ENCODE measurements at places on chromosomes 2 and 18. TPM values are rescaled to one million over a fixed set of nuclear protein-coding genes. Genes with fewer than 3 reads are reported as not detected.

The YPEL5 gene
- total RNA-seq = 15.4 TPM

GRCh38 chr2:61057562-61057961 lies 8.1 kb upstream of the SANBR start:
- no peak for DNase-seq

GRCh38 chr2:231554748-231555545 lies 24.7 kb upstream of the NMUR1 start:
- no peak for DNase-seq

GRCh38 chr18:23284629-23285028 lies 149.3 kb downstream of the CABLES1 start:
- DNase-seq = no peak

GRCh38 chr2:240567872-240568677 lies at the start of gene RNPEPL1:
Gene RNPEPL1, plus strand, starts transcription at chr2:240568484. Its CDS starts 103 bp downstream, at chr2:240568587.
- peak; percentile 45 for DNase-seq

GRCh38 chr2:61456070-61456745 lies 14.7 kb downstream of the USP34 start:
- no peak for DNase-seq

The SMCHD1 gene
- 60.7 TPM for total RNA-seq

DNA sequence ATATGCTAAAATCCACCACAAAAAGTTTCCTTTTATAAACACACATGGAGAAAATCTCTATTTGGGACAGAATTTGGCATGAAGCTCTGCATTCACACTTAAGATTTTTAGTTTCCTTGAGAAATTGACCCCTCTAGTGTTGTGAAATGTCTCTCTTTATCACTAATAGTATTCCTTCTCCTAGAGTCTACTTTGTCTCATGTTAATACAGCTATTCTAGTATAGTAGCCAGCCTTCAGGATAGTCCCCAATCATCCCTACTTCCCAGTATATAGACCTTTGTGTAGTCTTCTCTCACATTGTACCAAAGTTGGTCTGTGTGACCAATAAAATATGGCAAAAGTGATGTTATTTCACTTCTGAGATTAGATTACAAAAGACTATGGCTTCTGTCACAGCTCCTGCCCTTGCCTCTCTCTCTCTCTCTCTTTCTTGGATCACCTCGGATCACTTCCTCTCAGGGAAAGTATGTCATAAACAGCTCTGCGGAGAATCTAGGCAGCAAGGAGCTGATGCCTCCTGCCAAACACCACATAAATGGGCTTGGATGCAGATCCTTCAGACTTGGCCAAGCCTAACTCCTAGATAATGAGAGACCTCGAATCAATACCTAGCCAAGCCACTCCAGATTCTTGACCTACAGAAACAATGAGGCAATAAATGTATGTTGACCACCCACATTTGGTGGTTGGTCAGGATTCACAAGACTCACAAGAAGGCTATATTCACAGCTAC lies 59.7 kb upstream of the NABP1 start:
- no peak for DNase-seq

DNA sequence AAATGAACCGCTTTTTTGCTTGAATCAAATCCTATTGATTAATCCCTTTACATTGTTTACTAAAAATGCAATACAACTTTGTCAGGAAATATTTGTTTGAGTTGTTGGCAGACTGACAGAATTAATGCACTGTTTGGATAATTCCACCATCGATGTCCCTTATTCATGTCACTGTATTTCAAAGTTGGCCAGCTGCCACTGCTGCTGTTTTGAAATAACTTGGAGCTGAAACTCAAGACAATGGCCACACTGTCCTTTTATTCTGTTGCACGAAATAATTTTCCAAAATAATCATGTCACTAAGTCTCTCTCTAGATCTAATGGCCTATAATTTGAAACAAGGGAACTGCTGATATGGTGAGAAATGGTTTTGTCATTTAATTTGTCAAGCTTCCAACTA lies 55.2 kb upstream of the PAX3 start:
- DNase-seq = no peak

DNA sequence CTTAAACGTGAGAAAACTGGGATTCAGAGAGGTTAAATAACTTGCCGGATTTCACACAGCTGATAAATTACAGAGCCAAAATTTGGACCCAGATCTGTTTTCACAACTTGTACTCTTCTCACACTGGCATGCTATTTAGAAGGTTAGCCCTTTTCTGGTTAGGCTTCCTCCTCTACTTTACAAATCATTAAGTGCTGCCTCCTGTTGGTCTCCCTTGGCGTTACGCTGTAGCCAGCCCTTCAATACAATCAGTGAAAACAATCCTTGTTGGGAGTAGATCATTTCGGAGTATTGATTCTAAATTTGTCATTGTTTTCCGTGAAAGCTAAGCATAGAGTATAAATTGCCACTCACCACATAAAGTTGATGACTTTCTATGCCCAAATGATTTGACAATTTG lies 153.5 kb downstream of the ARHGAP15 start:
- peak; percentile 9 for DNase-seq

The PSMA8 gene
- total RNA-seq = 0.87 TPM

GRCh38 chr18:8519102-8519501 lies 90.1 kb upstream of the RAB12 start:
- no peak for DNase-seq

The REG3A gene
- total RNA-seq = not detected

DNA sequence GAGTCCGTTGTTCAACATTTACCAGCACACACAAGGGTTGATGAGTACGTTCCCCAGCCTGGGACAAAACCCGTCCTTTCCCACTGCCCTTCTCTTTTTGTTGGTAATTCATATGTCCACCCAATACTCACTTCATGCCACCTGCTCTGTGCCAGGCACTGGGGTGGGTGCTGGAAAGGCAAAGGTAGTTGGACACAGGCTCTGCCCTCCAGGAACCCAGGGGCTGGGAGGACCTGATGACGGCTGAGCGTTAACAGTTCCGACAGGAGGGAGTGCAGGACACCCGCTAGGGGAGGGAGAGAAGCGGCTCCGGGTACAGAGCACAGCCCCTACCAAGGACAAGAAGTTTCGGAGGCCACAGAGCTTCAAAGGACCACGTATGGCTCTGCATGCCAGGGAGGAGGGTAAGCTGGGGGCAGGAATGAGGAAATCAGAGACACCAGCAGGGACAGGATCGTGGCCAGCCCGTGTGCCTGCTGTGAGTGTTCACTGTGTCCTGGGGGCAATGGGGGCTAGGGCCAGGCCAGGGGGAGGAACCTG lies 134.1 kb upstream of the GPC1 start:
- no peak for DNase-seq

GRCh38 chr2:53508667-53509066 lies 258.9 kb upstream of the CHAC2 start:
- DNase-seq = no peak

The CD207 gene
- total RNA-seq = not detected

DNA sequence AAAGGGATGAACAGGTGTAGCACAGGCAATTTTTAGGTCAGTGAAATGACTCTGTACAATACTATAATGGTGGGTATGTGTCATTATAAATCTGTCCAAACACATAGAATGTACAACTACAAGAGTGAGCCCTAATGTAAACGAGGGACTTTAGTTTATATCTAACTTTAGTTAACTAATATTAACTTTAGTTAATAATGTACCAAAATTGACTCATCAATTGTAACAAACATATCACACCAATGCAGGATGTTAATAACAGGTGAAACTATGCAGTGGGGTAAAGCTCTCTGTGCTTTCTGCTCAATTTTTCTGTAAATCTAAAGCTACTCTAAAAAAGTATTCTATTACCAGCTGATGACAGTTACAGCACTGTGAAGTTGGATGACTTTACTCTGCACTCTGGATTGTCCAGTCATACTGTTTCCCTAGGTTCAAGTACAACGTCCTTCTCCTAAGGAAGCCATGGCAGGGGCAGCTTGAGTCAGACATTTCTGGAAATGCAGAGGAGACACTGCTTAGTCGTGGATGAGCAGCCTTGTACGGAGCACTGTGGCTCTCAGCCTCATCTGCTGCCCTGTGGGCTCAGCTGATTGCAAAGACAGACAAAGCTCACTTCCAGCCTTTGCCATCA lies 26.1 kb downstream of the TGFA start:
- DNase-seq = no peak

GRCh38 chr2:203330434-203330833 lies 2.2 kb downstream of the ABI2 start:
- no peak for DNase-seq

The MYO7B gene
- 0.16 TPM for total RNA-seq
